C1 segment of cervical spinal cord (tissue), 14 donors: ENCODE measurements at places on chromosomes 13 and 19.

DNA sequence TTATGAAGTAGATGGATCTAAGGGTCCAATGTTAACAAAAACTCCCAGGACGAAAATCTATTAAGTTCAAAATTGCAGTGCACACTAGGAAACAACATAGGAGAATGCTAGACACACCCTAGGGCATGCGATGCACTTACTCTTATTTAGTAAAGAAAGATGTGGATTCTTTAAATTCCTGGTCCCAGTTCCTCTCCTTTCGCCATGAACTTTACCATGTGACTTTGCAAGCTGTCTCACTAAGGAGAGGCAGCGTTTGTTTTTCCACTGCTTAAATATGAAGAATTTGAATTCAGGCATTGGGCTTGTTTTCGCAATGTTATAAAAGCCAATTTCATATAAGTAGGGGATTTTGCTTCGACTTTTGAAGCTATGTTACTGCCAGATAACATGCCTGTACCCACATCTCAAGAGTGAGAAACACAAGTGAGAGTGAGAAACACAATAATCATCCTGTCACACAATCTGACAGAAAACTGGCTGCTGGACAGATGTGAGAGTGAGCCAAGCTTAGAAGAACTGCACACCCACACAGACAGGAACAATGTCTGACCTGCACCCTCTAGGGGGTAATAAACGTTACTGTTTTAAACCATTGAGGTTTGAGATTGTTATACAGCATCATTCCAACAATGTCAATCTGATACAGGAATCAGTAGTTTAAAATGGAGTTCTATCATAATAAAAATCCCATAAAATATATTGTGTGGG is 1308.4 kb downstream of the SLITRK5 start:
- no peak for DNase-seq

- DNase-seq: no peak
Observed at GRCh38 chr19:50195224-50195623, 8.2 kb upstream of the MYH14 start.

GRCh38 chr19:16216744-16217670 is 19.3 kb downstream of the AP1M1 start:
- DNase-seq: no peak

DNA sequence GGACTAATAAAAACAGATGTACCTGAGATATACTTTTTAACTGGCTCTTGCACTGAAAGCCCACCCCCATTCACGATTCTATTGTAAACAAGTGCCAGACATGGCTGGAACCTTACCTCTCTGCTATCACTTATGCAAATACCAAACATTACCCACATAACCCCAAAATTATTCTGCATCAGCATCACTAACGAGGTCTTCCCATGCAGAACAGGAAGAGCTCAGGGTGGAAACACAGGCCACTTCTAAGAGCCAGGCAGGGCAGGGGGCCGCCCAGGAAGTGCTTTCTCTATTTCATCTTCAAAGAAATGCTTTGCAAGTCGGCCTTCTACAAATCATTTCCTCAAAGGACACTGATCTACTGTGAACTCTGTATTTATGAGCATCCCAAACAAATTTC is 7.3 kb downstream of the IRS2 start:
- no peak for DNase-seq

DNA sequence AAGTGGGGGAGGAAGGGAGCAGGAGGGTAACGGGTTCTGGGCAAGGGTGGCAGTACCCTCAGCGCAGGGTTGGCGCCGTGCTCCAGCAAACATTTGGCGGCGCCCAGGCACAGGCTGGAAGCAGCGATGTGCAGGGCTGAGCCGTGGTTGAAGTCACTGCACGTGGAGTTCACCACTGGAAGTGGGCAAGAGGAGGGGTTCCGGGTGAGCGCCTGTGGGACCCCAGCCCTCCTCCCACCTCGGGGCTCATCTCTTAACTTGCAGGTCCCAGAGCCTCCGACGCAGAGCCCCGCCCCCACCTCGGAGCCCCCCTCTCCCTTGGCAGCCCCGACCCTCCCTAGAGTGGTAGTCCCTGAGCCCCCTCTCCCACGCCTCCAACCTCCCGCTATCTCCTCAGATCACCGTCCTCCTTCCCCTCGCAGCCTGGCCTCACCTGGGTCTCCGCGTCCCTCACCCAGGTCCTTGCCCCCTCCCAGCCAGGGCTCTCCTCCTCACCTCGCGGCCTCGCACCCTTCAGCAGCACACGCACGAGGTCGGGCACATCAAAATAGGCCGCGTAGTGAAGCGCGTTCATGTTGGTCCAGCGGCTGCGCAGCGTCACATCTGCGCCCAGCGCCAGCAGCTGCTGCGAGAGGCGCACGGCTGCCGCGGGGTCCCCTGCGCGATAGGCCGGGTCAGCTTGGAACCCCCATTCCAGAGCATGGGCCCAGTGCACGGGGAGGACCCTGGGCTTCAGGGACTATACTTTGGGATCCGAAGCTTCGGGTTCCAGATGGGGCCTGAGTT is 6.4 kb downstream of the CLIP3 start:
- DNase-seq: no peak

- no peak for DNase-seq
Observed at GRCh38 chr13:67204764-67205163, 25.4 kb downstream of the PCDH9 start.

DNA sequence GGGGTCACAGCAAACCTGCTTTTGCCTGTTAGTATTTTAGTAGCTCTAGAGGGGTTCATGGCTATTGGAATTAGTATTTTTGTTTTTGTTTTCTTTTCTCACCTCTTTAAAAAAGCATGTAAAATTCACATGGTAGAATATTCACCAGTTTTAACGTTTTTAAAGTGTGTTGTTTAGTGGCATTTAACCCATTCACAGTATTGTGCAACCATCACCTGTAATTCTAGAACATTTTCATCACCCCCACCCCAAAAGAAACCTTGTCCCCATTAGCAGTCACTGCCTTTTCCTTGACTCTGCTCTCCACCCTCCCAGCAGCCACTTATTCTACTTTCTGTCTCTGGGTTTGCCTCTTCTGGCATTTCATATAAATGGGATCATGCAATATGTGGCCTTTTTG is 39.8 kb downstream of the GATAD2A start:
- no peak for DNase-seq

GRCh38 chr13:79901336-79901735 is 420.4 kb downstream of the NDFIP2 start:
- DNase-seq: peak; percentile 3

- peak; percentile 29 for DNase-seq
Observed at GRCh38 chr13:44191504-44192171, 182.0 kb upstream of the SERP2 start.

DNA sequence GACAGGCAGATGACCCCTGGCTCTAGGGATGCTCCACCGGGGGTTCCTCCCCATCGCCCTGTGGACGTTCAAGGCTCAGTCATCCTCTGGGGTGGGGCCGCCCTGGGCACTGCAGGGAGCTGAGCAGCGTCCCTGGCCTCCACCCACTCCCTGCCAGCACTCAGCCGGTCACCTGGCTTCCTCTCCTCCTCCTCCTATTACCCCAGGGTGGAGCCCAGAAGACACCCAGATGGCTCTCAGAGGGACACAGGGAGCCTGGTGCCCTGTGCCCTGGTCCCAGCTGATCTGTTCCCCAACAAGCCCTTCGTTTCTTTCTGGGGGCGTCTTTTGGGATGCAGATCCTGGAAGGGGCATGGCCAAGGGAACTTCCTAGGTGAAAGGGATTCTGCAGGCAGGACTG is 3.7 kb upstream of the MKNK2 start:
- DNase-seq: no peak

DNA sequence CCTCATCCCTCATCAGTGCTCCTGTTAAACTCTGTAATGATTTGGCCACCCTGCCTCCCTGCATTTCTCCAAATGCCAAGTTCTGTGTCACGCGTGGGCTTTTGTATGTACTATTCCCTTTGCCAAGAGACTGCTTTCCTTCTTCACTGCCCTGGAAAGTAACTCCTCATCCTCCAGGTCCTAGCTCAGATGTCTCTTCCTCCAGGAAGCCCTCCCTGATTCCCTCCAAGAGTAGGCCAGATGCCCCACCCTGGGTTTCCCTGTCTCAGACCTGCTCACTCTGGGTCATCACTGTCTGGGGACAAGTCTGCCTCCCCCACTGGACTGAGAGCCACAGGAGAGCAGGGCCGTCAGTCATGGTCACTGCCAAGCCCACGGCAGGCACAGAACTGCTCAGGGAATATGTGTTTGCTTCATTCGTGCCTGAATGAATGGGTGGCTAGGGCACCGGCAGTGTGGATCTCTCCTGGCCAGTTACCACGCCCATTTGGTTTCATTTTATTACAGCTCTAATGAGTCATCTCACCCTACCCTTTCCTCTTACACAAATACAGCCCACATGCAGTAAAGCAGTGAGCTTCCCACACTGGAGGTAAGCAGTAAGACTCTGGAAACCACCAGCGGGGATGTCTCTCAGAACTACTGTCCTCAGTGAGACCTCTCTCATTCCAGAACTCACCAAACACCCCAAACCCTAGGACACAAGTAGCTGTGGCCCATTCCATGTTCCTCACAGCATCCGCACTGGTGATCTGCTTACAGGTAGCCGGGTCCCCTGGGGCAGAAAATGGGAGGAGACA is 12.1 kb upstream of the GPR4 start:
- DNase-seq: no peak

- no peak for DNase-seq
Observed at GRCh38 chr19:45215391-45216191, 29.6 kb downstream of the EXOC3L2 start.

DNA sequence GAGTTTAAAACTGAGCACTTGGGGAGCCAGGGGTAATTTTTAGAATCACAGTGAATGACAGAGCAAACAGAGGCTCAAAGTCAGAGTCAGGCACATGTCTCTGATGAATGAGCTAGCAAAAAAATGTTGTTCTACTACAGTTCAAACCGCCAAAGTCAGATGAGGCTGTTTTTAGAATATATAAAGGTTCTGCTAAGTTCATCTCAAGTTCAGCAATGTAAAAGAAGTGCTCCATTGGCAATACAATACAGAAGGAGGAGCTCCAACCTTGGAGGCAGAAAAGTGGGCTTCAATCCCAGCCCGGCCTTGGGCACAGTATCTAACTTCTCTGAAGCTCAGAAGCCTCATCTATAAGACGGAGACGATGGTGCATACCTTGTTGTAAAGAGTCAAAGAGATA is 70.1 kb upstream of the IPO5 start:
- DNase-seq: no peak

DNA sequence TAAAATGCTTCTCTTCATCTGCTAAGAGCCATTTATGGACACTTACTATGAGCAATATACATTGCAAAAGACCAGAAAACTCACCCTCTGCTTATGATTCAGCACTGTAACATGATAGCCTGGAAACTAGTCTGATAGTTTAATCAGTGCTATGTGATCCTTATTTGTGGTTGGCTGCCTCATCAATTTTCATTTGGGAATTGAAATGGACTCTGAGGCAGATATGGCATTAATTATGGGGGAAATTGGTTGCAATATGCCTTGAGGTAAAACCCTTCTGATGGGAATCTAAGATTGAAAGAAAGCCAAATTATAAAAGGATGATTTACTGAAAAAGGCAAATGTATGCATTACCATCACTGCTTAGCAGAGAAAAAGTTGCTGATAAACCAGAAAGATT is 33.5 kb downstream of the FAM216B start:
- DNase-seq: no peak

DNA sequence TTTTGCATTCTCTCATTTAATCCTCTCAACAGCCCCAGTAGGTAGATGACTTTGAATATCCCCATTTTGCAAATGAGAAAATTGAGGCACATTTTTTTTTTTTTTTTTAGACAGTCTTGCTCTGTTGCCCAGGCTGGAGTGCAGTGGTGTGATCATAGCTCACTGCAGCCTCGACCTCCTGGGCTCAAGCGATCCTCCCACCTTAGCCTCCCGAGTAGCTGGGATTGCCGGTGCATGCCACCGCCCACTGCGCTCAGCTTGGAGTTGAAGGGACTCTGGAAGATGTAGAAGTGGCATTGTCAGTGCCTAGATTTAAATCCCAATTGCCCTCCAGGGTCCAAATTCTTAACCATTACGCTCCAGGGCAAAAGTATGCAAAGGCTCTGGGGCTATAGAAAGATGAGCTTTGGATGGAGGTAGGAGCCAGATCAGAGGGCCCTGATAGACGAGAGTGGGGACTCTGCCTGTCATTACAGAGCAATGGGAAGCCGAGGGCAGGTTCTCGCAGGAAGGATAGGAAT is 813 bp upstream of the MCOLN1 start:
- DNase-seq: no peak

- DNase-seq: no peak
Observed at GRCh38 chr13:23842406-23842805, 46.8 kb downstream of the MIPEP start.

DNA sequence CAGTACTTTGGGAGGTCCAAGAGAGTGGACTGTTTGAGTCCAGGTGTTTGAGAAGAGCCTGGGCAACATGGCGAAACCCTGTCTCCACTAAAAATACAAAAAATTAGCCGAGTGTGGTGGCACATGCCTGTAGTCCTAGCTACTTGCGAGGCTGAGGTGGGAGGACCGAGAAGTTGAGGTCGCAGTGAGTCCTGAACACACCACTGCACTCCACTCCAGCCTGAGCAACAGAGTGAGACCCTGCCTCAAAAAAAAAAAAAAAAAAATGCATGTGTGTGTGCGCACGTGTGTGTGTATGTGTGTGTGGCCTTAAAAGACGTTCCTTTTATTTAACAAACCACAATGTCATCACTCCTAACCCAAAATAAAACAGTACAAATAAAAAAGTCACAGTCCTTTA is 62.6 kb downstream of the MAP4K1 start:
- DNase-seq: no peak

DNA sequence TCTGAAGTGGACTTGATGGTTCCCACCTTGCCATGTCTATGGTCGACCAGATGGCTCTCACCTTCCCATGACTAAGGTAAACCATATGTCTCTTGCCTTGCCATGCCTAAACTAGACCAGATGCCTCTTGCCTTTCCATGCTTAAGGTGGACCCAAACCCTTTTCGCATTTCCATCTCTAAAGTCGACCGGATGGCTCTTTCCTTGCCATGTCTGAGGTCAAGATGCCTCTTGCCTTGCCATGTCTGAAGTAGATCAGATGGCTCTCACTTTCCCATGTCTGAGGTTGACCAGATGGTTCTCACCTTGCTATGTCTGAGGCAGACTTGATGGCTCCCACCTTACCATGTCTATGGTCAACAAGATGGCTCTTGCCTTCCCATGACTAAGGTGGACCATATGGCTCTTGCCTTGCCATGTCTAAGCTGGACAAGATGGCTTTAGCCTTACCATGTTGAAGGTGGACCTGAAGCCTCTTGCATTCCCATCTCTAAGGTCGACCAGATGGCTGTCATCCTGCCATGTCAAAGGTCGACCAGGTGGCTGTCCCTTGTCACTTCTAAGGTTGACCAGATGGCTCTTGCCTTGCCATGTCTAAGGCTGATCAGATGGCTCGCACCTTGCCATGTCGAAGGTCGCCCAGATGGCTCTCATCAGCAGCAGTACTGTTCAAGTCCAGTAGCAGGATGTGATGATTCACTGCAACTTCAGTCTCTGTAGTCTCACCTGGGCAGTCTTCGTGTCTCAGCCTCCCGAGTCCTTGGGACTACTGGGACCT is 1439.4 kb downstream of the UQCRFS1 start:
- no peak for DNase-seq

- no peak for DNase-seq
Observed at GRCh38 chr19:8488365-8488764, 14.1 kb downstream of the PRAM1 start.

GRCh38 chr13:28655561-28655960 is 3.4 kb upstream of the POMP start:
- DNase-seq: no peak

GRCh38 chr13:45678282-45678681 is 23.8 kb upstream of the CBY2 start:
- no peak for DNase-seq
